CD4-positive, alpha-beta T cell treated with Interleukin-2 at 100 ng/mL for 4 hours (primary cell): ENCODE measurements at places on chromosomes 6 and 20.
A peak's percentile ranks its signal among the peaks of the same experiment; 100 is the strongest.

DNA sequence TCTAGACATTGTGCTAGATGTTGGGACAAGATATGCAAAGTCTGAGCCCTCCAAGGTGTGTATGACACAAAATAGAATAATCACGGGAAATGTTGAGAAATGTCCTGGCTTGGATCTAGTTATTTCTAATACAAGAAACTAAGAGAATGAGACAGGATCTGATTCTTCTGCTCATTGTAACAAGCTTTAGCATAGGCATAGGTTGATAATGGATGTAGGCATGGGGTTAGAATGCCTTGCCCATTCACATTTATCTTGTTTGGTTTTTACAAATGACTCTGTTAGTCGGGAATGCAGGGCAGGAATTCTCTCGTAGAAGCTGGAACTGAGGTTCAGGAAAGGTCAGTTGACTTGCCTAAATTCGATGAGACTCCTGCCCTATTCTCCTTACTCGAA is 1.5 kb upstream of the SLC26A8 start:
- no peak for DNase-seq

GRCh38 chr6:20805021-20805420 is 270.8 kb downstream of the CDKAL1 start:
- no peak for DNase-seq

- DNase-seq: no peak
Observed at GRCh38 chr20:60453388-60454246, 495.4 kb downstream of the CDH26 start.

DNA sequence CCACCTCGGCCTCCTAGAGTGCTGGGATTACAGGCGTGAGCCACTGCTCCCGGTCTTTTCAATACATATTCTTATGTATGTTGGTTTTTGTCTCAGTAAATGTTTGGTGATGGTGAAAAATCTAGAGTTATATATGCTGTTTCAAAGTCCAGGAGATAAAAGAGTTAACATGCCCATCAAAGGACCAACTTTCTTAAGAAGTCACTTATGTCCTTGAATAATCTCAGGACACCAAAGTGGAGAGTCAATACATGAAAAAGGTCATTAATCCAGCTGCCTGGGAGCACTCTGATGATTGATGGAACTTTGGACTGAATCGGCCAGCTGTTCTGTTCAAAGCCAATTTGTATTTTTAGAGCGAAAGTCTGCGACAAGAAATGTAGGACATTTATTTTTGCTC is 59.8 kb upstream of the HDAC2 start:
- DNase-seq: no peak

DNA sequence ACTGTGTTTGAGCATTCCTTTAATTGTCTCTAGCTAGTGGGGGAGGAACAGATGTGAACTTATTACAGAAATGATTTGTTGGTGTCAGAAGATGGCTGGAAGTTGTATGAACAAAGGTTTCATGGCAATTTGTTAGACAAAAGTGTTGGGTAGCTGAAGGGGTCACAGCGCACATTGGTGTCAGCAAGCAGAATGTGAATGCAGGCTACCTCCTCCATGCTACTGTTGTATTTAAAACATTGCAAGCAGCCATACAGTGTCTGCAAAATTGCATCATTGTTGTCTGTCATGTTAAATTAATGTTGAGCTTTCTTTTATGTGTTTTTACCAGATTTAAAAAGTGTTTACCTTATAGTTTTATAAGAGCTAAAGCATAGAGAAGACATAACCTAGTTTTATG is 6.2 kb downstream of the LRRC1 start:
- no peak for DNase-seq

- DNase-seq: no peak
Observed at GRCh38 chr20:58239216-58239615, 10.8 kb upstream of the ANKRD60 start.

- no peak for DNase-seq
Observed at GRCh38 chr6:107202876-107203468, 87.7 kb upstream of the BEND3 start.

DNA sequence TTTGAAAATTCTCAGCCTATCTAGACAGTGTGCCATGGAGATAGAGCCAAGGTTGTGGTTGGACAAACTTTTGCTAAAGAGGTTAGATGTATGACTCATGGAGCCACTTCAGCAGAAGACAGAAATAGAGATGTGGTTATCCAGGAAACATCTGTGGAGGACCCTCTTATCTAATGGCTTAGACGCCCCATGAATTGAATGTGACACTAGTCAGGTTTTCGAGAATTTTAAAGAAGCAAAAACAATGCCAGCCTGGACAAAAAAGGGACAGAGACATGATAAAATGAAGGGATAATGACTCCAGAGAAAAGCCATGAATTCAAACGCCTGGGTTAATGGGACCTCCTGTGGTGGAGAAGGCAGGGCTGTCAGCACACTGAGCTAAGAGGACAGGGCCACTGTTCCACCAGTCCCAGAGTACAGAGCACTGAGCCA is 280.5 kb downstream of the CLVS2 start:
- DNase-seq: no peak

- no peak for DNase-seq
Observed at GRCh38 chr6:69973763-69974162, 107.4 kb downstream of the COL19A1 start.

DNA sequence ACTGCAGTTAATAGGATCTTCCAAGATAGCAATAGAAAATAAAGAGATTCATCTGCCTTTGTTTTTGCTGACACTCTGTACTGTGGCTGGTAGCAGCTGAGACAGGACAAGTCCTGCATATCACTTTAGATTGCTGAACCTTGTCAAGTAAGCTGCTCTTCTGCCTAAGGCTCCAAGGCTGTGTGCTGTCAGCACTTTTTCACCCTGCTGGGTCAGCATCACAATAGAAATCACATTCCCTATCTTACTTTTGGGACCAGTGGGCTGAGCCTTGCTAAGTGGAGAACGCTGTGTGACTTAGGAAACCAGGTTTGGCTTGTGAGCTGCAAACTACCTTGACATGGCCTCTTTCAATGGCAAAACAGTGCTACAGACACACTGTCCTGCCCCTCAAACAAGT is 263.9 kb downstream of the FRK start:
- no peak for DNase-seq

DNA sequence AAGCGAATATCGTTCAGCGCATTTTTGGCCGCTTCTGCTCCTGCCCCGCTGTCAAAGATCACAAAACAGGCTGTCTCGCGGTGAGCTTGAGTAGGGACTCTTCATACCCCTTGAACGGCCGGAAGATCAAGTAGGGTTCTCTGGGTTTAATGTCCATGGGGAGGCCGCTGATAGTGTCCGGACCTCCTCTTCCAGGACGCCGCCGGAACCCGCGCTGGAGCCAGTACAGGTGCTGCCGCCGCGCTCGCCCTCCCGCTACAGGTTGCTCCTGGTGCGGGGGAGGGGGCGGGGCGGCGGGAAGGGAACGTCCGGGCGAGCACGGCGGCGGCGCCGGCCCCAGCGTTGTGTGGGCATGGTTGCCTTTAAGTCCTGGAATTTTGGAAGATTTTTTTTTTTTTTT is 67.4 kb downstream of the KHDC1L start:
- no peak for DNase-seq

- no peak for DNase-seq
Observed at GRCh38 chr6:13794184-13794583, 20.2 kb downstream of the MCUR1 start.

- no peak for DNase-seq
Observed at GRCh38 chr6:144867761-144868160, 582.6 kb downstream of the UTRN start.

GRCh38 chr20:18019068-18019467 is 38.6 kb downstream of the OVOL2 start:
- DNase-seq: no peak

- DNase-seq: no peak
Observed at GRCh38 chr6:25229671-25230321, 49.4 kb upstream of the CARMIL1 start.

DNA sequence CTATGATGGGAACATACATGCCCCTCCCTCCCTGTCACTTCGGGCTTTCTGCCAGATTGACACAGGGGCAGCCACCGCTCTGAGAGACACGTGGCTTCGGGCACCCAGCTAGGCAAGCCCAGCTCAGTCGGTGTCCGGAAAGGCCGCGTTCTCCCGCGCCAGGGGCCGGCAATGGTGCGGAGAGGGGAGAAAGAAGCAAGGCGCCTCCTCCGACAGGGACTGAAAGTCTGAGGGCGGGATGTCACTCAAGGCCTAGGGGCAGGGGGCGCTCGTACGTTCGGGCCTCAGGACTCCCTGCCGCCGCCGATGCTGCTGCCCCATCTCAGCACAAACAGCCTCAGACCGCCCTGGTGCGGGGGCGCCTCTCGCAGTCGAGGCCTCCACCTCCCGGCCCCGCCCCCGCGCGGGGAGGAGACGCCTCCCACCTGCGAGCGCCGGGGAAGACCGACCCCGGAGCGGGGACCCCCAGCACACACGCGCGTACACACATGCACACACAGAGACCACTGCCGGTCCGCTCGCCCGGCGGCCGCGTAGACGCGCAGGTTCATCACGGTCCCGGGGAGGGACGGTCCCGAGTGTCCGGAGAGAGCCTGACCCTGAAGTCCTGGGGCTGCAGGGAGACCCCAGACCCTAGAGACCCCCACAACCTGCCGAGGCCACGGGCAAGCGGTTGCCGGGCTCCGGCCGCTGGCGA is 1.9 kb downstream of the GRM4 start:
- DNase-seq: peak; percentile 16

DNA sequence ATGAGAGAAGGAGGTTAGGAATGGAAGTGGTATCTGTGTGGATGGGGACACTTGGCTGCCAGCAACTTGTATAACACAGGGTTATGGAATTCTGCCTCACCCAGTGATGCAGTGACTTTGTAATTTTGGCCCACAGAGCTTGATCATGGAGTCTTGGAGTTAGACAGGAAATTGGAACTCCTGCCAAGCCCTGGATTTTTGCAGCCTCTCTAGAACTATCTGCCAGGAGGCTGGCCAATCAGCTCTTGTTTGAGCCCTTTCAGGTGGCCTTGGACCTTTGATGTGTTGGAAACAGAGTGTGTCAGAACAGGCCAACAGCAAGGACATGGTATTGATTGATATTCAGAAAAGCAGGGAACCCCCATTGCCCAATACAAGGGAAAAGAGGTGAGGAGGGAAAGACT is 157.7 kb upstream of the GGTLC1 start:
- DNase-seq: no peak

DNA sequence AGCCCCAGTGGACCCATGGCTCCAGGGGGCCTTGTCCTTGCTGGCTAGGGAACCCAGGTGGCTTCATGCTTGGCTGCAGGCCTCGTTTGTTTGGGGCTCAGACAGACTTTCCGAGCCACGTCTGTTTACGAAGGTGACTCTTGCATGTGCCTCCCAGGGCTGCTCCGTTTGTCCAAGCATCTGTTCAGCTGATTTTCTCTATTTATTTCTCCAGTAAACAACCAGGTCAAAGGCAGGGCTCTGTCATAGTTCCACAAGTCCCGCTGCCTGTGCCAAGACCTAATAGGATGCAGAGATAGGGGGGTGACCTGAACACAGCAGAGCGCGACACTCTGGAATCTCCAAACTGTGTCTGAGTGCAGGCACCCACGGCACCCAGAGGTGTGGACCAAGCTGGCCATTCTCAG is 12.8 kb upstream of the SPO11 start:
- no peak for DNase-seq

DNA sequence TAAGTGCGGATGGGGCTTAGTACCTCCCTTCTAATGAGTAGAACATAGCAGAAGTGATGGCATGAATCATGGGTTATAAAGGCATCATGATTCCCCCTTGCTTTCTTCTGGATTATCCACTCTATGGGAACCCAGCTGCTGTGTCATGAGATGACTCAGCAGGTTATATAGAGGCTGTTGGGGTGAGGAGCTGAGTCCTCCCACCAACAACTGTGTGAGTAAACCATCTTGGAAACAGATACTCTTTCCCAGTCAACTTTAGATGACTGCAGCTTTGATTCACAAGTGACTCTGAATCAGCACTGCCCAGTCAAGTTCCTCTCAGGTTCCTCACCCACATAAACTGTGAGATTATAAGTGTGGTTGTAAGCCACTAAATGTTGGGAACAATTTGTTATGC is 46.3 kb downstream of the FAM83B start:
- DNase-seq: no peak

DNA sequence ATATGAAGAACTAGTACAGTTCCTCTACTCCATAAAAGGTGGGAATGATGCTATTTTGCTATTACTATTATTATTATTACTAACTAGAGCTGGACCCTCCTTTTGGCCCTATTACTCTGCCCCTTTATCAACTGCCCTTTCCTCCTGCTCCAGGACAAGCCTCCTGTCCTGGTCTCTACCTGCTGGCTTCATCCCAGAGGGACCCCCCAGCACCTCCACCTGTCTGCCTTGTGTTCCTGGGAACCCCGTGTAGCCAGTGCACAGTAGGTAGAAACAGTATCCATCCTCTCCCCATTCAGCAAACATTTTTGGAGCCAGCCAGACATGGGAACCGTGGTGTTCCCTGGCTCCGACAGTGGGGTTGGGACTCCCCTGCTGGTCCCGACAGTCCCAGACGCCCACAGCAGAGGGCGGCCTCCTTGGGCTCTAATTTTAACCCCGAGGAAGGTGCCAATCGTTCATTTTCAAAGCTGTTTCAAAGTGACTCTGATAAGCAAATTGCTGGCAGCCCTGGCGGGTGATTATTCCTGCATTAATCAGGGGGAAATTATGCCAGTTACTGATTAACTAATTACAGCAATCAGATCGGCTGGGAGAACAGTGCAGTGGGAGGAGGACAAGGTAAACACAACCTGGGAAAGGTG is 44.2 kb upstream of the MDGA1 start:
- no peak for DNase-seq

GRCh38 chr6:157174731-157175130 is 148.6 kb downstream of the TMEM242 start:
- no peak for DNase-seq
